ENCODE measurements at places on chromosomes 7 and 10.

DNA sequence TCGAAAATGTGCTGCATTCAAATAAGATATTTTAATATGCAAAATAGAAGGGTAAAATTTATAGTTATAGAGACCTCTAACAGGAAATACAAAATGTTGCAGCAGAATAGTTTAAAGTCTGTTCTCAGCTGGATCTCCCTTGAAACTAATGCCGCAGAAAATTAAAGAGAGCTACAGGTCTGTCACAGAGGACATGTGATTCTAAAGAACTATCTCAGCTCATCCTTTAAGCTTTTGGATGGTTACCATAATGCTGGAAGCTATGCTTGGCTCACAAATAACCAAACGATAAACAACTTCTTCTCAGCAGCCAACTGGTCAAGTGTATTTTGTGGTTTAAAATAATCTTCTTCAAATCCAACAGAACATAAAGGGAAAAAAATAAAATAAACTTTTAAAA is 353.0 kb downstream of the PARD3 start:
- no peak for DNase-seq

DNA sequence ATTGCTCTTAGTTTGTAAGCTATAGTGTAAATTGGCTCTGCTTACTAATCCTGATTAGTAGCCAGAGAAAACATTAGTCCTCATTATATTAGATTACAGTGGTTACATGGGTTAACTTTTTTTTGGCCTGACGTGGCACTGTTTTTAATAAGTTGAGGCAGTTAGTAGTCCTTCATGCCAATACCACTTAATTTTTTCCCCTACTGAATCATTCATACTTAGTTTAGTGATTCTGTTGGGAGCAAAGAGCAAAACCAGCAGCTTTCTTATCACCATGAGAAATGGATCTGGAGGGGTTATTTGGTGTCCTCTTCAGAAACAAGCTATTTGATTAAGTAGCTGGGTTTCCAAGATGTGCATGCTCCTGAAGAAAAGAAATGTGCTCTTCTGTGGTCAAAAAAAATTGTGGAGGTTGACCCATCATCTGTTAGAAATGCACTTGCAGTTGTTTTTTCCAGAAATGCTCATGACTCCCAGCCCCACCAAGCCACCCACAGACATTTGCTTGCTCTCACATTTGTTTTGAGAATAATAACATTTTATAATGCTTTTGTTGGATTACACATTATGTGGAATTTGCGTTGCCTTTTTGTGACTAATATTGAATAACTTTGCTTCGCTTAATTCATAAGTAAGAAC is 258.5 kb downstream of the HDAC9 start:
- DNase-seq = peak; percentile 94

DNA sequence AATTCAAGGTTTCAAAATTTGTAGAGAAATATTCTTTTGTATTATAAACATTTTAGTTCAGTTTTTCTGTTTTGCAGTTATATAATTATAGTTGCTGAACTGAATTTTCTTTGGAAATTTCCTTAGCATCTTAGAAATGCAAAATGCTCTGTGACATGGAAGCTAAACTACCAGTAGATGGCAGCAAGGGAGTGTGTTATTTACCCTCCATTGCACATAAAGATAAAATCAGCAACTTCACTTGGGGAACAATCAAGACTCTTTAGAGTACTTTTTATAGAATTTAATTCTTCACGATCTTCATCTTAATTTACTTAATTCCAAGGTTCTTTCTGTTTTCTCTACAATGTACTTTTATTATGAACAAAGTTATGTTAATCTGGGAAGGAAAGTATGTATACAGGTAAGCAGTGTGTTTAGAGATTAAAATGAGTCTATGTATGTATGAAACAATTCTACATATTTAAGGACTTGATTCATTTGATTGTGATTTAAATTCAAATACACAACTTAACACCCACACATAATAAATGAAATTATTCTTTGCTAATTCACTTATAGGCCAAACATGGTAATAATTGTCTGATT is 404.2 kb downstream of the THSD7A start:
- DNase-seq = peak; percentile 28

GRCh38 chr10:16828701-16829175 is 11.5 kb upstream of the RSU1 start:
- DNase-seq = peak; percentile 85

DNA sequence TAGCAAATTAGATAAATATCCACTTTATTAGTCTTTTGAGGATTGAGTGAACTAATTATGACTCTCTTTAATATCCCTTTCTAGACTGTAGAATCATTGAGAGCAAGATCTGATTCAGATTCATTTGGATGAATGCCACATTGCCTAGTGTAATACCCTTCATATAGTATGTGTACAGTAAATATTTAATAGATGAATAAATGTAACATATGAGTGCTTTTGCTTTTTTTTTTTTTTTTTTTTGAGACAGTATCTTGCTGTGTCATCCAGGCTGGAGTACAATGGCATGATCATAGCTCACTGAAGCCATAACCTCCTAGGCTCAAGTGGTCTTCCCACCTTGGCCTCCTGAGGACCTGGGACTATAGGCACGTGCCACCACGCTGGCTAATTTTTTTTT is 14.8 kb downstream of the SAMD8 start:
- DNase-seq = no peak

GRCh38 chr10:12130237-12130872 is 878 bp downstream of the SEC61A2 start:
- peak; percentile 78 for DNase-seq

- DNase-seq = no peak
Observed at GRCh38 chr7:33698692-33699128, 206.6 kb upstream of the BMPER start.

DNA sequence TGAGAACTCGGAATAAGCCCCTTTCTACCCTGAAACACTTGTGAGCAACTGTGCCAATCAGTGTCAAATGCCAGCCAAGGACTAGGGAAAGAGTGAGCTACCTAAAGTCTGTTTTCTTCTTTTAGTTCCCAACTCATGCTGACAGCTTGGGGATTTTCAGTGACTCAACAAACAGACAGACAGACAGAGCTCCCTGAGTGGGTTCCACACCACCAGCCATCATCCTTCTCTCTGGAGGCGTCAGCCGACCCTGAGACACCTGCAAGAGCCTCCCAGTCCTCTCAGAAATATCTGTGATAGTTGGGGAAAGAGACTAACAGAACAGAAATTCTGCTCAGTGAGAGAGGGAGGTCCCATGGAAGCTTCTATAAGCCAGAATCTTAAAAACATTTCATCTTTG is 49.5 kb downstream of the GATA3 start:
- no peak for DNase-seq

GRCh38 chr7:107109955-107110354 is 58.8 kb upstream of the HBP1 start:
- DNase-seq = no peak

DNA sequence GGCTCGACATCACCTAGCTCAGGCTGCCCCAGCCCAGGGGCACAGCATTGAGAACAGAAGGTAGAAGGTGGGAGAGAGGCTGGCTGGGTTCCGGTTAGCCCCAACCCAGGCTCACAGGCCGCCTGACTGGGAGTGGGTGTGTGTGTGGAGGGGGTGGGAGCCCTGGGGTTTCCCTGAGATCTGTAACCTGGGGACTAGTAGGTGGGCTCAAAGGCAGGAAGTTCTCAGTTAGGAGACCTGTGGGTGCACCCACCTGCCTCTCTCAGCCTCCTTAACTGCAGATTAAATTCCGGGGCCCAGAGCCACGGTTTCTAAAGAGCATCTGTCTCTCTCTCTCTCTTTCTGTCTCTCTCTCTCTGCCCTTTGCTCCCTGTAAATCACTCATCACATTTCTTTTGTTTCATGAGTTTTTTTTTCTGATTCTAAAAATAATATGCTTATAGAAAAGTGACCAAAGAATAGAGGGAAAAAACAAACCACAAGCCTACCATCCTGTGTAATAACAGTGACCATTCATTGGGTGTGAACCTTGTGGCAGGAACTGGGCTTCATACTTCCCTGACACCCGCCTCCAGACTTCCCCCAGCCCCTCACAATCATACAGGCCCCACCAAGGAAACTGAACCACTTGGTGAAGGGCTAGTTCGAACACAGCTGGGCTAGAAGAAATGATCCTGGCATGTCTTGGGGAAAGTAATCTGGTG is 83.4 kb upstream of the SMNDC1 start:
- DNase-seq = peak; percentile 38

DNA sequence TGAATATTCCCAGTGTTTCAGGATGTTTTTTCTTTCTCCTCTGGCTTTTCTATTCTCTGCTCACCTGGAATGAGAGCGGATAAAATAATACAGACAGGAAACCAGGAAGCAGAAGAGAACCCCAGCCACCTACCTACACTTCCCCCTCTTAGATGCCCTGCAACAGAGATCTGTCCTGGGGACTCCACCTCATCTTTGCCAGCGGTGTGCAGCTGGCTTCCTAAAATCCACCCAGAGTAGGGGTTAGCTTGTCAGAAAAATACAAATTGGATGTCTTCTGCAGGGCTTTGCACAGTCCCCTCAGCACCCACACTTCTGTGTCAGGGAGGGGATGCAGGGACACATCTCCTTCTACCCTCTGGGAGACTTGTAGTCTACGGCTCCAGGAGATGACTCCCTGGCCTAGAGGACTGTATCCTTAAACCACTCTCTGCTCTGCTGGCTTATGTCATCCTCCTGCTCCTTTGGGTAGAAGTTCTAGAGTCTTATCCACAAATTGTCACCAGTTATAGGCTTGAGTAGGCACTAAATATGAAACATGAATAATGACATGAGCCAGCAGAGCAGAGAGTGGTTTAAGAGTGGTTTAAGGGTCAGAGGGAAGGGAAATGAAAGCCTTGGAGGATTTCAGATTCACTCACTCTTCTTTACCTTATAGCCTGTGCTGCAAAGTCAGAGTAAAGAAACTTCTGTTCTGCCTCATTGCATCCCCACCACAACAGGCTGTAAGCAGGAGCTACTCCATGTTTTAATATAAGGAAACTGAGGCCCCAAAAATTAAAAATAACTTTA is 749.4 kb downstream of the AUTS2 start:
- no peak for DNase-seq

- no peak for DNase-seq
Observed at GRCh38 chr7:140144821-140145220, 32.0 kb downstream of the KDM7A start.

GRCh38 chr10:49264177-49264677 is 34.7 kb upstream of the C10orf71 start:
- no peak for DNase-seq

- DNase-seq = no peak
Observed at GRCh38 chr7:2068693-2069471, 163.9 kb downstream of the MAD1L1 start.

GRCh38 chr7:98396768-98397167 is 4.1 kb downstream of the BAIAP2L1 start:
- no peak for DNase-seq

GRCh38 chr7:26199301-26200037 is 1.1 kb downstream of the HNRNPA2B1 start:
- DNase-seq = no peak

DNA sequence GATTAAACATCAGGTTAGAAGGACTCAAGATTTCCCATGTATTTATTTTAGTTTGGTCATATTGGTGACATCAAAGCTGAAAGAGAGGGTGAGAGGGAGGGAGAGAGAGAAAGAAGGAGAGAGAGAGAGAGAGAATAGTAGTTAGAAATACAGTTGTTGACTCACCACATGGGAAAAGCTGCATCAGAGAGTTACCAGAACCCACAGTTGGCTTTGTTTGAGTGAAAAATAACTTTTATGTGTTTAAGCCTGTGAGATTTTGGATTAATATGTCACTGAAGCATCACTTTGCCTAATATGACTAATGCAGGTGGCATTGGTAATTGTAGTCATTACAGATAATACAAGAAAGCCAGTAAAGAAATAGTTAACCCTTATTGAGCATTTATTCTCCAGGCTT is 303.9 kb downstream of the REEP3 start:
- no peak for DNase-seq

GRCh38 chr7:105493923-105494315 is 28.2 kb downstream of the PUS7 start:
- DNase-seq = peak; percentile 90

- DNase-seq = no peak
Observed at GRCh38 chr7:142500366-142500765, 242.5 kb upstream of the PRSS58 start.

GRCh38 chr10:17464545-17464944 is 10.2 kb upstream of the ST8SIA6 start:
- no peak for DNase-seq

DNA sequence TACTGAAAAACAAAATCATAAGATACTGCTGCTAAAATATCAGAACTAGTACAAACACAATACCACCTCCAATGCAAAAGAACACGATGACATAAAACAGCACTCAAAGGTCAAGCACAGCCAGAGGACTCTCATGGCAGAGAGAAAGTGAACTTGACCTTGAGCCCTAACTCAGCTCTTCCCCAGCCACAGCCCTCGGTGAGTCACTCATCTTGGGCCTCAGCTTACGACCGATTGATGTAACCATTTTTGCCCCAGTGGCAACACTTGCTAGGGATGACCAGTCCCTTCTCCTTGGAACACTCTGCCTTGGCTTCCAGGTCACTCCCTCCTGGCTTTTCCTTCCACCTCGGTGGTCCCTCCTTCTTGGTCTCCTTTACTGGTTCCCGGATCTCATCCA is 77.8 kb downstream of the JAZF1 start:
- DNase-seq = peak; percentile 85

- no peak for DNase-seq
Observed at GRCh38 chr7:110918949-110919548, 171.9 kb upstream of the LRRN3 start.

GRCh38 chr7:120944826-120945562 is 5.6 kb upstream of the ING3 start:
- no peak for DNase-seq

DNA sequence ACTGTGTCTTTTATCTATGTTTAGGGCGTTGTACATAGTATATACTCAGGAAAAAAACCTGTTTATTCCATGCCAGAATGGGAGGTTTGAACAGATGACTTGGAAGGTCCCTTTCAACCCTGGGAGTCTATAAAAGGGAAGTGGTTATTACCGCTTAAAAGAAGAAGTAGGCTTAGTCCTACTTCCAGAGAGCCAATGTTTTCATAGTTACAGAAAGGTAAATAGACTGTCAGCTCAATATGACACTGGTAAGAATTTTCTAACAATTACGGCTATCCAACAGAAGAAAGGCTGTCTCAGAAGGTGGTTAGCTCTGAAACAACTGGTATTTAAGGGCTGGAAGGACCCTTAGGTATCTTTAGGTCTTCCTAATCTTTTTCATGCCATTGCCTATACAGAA is 1.1 kb upstream of the TFAM start:
- no peak for DNase-seq

GRCh38 chr10:52172581-52172980 is 141.5 kb upstream of the DKK1 start:
- DNase-seq = no peak

DNA sequence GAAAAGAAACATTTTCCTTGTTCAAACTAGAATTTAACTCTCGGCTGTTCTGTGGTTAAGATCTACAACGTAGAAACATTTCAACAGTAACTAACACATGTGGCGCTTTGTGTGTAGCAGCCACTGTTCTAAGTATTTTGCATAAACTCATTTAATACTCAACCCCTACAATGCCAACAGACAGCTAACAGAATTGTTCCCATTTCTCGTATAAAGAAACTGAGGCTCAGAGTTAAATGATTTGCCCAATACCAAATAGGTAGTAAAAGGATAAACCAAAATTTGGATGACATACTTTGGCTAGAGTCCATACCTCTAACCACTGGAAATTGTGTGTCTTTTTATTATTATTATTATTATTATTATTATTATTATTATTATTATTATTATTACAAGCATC is 72.5 kb upstream of the LRRN3 start:
- DNase-seq = no peak

GRCh38 chr10:60661637-60662036 is 116.6 kb upstream of the CDK1 start:
- peak; percentile 81 for DNase-seq

All from EL (cell line).